HFFc6 (cell line): ENCODE measurements at places on chromosomes 13 and 19. TPM values are rescaled to one million over a fixed set of nuclear protein-coding genes. Genes with fewer than 3 reads are reported as not detected.

DNA sequence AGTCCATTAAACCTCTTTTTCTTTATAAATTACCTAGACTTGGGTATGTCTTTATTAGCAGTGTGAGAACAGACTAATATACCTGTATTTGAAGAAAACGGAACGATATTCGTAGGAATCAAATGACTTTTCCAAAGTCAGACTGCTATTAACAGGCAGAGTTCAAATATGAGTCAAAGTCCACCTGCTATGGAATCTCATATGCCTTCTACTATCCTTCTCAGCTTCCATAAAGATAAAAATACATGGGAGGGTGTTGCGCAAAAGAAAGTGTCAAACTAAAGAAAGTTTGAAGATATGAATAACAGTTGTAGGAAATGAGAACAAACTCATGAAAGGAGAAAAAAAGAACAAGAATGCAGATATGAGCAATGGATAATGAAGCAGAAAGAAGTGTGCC, 704.6 kb downstream of the EFNB2 start:
- no peak for DNase-seq

DNA sequence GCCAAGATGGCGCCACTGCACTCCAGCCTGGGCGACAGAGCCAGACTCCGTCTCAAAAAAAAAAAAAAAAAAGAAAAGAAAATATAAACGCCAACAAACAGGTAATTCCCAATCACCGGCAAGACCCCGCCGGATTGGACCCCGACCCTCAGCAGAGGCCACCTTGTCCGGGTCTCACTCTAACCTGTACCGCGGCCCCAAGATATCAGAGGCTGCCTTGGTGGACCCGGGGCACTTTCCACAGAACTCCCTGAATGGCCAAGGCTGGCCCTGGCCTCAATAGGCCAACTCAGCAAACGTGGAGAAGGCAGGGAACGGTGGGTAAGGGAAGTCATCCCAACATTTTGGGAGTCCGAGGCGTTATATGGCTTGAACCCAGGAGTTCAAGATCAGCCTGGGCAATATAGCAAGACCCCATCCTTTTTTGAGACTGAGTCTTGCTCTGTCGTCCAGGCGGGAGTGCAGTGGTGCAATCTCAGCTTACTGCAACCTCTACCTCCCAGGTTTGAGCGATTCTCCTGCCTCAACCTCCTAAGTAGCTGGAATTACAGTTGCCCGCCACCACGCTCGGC, 27.8 kb downstream of the MAN2B1 start:
- DNase-seq = no peak

DNA sequence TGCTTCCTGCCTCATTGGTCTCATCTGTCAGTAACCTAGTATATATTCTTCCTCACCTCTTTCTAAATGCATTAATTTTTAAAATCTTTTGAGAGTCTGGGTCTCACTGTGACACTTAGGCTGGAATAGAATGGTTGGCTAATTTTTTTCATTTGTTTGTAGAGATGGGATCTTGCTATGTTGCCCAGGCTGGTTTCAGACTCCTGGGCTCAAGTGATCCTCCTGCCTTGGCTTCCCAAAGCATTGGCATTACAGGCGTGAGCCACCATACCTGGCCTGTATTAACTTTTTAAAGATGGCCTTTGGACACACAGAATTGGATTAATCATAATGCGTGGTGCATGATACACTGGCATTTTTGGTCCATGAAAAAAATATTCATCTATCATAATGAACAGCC, 29.9 kb downstream of the SIPA1L3 start:
- DNase-seq = no peak

FREM2 gene
- not detected in 3 replicates for total RNA-seq

DNA sequence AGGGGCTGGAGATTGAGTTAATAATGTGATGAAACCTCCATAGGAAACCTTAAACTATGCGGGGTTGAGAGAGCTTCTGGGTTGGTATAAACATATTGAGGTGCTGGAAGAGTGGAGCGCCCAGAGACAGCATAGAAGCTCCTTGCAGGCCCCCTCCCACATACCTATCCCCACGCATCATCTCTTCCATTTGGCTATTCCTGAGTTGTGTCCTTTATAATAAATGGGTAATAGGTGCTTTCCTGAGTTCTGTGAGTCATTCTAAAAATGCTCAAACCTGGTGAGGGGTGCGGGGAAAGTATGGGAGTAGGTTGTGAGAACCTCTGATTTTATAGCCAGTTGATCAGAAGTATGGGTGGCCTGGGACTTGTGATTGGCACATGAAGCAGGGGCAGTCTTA, 14.6 kb downstream of the CCDC122 start:
- DNase-seq = no peak

- no peak for DNase-seq
Measured at GRCh38 chr13:78598116-78598781, 5.1 kb downstream of the POU4F1 start.

STOML3 gene
- total RNA-seq = not detected in 3 replicates
